HFFc6 (cell line): ENCODE measurements at places on chromosomes 11 and 22. TPM values are rescaled to one million over a fixed set of nuclear protein-coding genes. Genes with fewer than 3 reads are reported as not detected.

MED19 gene
- total RNA-seq, result 19.1 to 23.3 TPM (median 21.4 TPM) in 3 replicates

JHY gene
- total RNA-seq, result 4.3 to 5.7 TPM (median 5.7 TPM) in 3 replicates

- no peak for DNase-seq
Measured at GRCh38 chr11:31882951-31883392, 71.8 kb upstream of the PAX6 start.

DNA sequence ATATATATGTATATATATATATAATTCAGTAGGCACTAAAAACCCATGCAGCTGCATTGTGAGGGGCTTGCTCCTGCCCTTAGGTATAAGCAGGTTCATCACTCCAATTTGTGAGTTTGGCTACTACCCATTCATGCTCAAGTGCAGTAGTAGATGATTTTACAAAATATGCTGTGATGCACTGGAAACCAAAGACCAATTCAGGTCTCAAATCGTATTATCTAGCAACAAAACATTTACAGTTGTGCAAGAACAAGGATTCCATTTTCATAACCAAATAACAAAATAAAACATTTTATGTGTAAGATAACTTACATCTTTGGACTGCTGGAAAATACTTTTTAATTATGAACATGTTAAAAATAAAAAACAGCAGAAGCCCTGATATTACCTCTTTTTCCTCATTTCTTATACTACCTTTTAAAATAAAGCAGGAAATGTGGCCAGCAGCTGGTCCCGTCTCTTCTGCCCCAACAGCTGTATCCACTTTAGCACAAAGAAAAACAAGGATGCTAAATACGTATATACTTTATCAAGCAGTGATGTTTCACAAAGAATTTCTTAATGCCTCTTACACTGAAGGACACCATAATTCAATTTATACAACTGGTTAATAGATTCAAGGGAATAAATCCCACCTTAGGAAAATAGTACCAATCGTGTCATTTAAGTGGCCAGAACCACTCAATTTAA lies 2.8 kb downstream of the CREBZF start:
- DNase-seq, result no peak

GRCh38 chr11:3855808-3856491 lies 486 bp downstream of the STIM1 start:
- DNase-seq, result no peak

DNA sequence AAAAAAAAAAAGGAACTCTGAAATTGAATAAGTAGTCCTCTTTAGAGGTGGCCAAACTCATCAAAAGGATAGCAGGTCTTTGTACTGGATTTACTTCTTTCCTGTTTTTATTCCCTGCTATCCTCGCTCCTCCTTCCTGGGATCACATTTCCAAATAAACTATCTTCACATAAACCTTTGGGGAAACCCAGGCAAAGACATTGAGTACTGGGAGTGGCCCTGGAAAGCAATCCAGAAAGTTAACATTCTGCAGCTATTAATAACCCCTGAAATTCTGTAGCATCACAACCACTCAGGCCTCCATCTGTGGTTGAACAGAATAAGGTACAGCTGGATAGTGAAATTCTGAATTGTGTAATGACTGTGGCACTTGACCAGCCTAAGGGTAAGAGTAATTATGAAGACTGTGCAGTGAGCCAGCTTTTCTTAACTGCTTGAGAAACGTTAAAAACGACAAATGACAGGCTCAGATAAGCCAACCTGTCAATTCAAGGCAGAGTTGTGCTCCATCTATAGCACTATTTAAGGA lies 58.8 kb downstream of the ISX start:
- DNase-seq, result no peak

- DNase-seq, result no peak
Measured at GRCh38 chr11:70555078-70555477, 156.7 kb downstream of the CTTN start.

GRCh38 chr22:35554297-35554845 lies 13.7 kb downstream of the RASD2 start:
- DNase-seq, result no peak

DNA sequence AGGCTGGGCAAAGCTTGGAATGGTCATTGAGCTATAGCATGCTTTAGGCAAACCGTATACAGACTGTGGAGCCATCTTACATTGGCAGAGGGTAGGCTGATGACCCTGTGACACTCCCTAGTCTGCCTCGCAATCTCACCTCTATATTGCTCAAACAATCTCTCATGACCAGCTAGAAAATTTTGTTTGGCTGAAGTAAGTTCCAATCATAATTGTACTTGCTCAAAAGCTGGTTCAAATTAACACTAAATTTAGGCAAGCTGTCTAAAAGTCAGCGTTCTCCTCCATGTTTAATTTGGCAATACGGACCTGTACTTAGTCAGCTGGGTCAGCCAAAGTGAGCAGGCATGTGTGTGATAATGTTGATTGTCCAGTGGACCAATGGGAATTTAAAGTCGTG lies 133.0 kb downstream of the SWAP70 start:
- DNase-seq, result no peak

GRCh38 chr11:35116245-35116644 lies 22.7 kb upstream of the CD44 start:
- no peak for DNase-seq

DNA sequence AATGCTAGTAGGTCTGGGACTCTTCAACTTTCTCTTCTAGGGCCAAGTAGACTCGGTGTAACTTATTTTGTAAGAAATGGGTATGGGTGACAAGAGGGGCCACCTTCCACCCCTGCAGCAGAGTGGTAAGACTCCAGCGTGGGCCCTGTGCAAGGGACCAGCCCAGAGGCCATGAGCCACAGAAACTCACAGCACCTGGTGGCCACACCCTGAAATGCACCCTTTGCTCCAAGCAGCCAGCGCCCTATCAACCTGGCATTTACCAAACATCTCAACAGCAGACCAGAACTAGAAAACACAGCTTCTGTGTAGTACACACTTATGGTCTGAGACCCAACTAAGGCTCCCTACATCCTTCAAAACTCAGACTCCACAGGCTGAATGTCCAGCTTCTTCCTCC lies 5.7 kb downstream of the CDCA5 start:
- peak; percentile 24 for DNase-seq

GRCh38 chr11:129208863-129209262 lies 16.7 kb upstream of the ARHGAP32 start:
- no peak for DNase-seq

GRCh38 chr22:21933910-21934309 lies 18.7 kb downstream of the PPM1F start:
- no peak for DNase-seq

- no peak for DNase-seq
Measured at GRCh38 chr11:73367482-73368024, 8.6 kb upstream of the RELT start.

DNA sequence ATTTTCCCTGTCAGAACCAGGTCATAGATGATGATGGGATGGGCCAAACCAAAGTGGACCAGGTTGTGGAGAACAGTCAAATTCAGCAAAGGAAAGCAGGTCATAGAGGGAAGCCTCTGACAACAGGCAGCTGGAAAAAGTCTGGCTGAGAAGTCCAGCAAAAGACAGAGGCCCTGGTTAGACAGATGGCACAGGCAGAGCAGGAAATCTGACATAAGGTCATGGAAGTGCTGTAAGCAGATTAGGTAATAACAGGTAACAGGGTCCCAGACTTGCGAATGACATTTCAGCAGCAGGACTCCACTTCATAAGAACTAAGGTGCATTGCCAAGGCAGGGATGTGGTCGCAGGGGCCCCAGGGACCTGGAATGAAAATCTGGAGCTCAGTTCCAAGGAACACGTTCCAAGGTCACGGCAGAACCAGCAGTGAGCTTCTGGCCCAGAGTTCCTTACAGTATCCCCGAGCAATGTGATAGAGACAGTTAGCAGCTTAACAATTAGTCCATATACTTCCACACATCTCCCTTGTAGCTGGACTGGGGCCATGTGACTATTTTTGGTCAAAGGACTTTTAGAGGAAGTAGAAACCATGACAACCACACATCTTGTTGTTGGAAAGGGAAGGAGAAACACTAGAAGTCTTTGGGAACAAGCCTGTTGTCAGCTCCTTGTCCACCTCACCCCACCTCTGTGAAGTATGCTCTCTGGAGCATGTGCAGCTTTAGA lies 75.4 kb downstream of the ME3 start:
- peak; percentile 52 for DNase-seq

- peak; percentile 45 for DNase-seq
Measured at GRCh38 chr11:108871152-108871551, 206.3 kb downstream of the DDX10 start.

GSTT2B gene
- 32.8 to 41.9 TPM (median 39.2 TPM) in 3 replicates for total RNA-seq

DNA sequence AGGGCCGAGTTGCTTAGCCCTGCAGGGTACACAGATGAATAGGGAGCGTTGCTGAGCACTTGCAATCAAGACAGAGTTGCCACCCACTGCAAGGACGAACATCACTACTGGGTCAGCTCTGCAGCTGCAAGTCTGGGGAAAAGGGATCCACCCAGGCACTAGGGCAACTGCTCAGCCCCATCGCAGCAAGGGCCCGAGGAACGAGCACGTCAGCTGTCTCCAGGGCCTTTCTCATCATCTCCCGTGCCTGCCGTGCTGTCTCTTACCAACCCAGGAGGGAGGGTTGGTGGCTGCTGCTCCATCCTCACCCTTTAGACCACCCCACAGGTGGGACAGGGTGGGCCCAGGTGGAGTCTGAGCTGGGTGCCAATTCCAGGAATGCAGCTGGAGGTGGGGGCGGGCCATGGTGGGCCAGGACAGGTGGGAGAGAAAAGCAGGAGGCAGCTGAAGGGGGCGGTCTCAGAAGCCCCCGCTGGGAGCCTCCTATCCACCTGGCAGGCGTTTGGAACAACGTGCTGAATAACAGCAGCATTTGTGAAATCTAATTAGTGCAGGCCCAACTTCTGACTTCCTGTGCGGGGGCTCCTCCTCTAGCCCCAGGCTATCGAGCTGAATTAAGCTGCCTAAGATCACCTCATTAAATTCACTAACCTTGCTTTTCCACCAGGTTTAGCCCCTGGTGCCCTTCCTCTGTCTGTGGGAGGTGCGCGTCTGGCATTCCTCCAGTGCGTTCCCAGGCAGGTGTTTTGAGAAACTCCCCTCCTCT lies 252.5 kb downstream of the ST3GAL4 start:
- no peak for DNase-seq

DNA sequence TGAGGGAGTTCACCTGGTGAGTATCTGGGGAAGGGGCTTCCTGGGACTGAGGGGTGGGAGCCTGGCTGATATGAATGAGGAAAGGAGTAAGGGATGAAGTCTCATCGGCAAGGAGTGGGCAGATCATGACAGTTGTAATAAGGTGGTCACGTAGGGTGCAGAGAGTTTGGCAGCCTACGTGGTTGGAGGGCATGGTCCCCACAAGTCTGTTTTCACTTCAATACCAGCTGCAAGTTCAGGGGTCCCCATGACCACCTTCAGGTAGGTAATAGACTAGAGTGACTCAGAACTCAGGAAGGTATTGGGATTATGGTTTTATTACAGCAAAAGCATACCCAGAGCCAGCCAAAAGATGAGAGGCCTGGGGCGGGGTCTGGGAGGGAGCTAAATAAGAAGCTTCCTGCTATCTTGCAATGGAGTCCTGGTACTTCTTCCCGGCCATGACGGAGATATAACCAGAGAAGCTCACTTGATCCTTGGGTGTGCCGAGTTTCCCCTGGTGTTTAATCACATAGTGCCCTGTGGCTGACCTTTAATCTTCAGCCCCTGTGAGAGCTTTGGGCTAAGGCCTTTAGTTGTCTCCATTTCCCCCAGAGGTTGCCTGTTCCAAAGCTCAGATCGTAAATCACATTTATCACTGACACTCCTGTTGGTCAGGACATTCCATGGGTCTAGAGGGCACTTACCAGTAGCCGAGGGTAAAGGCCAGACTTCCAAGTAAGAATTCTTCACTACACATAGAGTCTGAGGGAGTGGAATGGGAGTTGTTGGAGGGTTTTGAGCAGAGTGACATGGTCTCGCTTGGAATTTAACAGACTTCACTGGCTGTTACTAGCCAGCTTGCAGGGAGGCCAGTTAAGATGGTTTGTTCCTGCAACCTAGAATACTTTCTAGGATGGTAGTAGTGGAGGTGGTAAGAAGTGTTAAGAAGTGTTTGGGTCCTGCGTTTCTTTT lies 9.1 kb downstream of the SLC3A2 start:
- peak; percentile 19 for DNase-seq

GRCh38 chr11:107876141-107876540 lies 17.6 kb upstream of the SLC35F2 start:
- no peak for DNase-seq

DNA sequence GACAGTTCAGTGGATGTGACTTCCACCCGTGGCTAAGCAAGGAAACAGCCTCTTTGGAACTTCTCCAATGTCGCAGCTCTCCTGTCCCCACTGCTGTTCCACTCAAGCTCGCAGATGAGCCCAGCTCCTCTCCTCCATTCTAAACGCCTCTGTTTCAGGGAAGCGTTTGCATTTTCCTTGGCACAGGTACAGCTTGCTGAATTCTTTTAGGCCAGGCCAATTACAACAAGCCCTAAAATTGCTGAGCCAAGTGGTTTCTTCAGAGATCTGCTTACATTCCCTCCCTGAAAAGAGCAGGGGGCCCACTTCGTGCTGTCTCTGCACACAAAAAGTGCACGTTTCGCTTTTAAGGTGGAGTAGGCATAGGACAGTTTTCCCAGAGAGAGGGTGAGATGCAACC lies 91.5 kb upstream of the BLID start:
- DNase-seq, result no peak

- peak; percentile 72 for DNase-seq
Measured at GRCh38 chr11:67379061-67380058, 6.0 kb upstream of the CLCF1 start.

KRTAP5-1 gene
- total RNA-seq, result not detected in 3 replicates

DRD2 gene
- not detected in 3 replicates for total RNA-seq

DNA sequence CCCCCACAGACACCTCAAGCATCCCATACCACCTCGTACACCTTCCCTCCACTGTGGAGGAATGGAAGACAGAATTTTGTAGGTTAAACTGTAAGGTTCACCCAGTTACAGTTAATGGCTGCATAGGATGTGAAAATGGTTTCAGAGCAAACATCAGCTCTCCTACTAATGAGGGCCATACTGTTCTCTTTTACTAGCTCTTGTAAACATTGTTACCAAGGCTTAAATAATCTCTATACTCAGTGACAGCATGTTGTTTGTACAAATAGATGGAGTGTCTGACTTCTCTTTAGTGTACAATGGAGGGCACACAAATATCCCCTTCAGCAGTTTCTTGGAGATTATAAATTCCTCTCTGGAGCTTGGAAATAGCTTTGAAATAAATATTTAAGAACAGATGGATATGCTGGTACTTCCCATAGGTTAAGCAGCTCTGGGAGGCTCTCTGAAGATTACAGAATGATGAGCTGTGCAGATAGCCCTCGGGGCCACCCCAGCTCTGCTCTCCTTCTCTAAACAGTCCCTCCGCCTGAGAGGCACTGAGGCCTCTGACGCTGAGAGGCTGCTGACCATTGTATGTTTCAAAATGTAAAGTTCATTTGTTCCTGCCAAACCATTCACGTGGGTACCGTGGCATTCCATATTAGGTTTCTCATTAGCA lies 25.7 kb downstream of the TTC12 start:
- DNase-seq, result no peak

DNA sequence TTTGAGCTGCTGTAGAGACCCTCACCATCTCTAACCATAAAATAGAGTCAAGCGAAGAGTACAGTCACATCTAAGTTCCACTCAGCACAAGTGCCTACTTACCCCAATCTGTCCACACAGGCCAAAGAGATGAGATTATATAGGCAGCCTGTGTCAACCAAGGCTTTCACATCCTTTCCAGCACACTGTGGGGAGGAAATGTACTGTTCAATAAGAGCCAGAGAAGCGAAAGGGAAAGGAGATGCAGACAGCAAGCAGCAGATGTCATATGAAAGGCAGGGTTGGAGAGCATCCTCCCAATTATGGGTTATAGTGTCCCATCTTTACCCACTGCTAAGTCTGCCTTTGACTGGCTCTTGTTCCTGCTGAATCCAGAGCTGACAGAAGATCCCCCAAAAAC lies 16.4 kb downstream of the NRIP3 start:
- DNase-seq, result no peak

GRCh38 chr22:37505565-37505964 lies 13.7 kb downstream of the CARD10 start:
- DNase-seq, result no peak
